ENCODE measurements at places on chromosomes 5 and 9.

- DNase-seq: no peak
Observed at GRCh38 chr5:179323026-179323870, 22.0 kb downstream of the ADAMTS2 start.

- no peak for DNase-seq
Observed at GRCh38 chr9:99244344-99245260, 22.5 kb downstream of the SEC61B start.

GRCh38 chr9:138073808-138074207 lies 196.2 kb downstream of the CACNA1B start:
- DNase-seq: no peak

GRCh38 chr5:10262995-10263394 lies 12.9 kb downstream of the CCT5 start:
- no peak for DNase-seq

DNA sequence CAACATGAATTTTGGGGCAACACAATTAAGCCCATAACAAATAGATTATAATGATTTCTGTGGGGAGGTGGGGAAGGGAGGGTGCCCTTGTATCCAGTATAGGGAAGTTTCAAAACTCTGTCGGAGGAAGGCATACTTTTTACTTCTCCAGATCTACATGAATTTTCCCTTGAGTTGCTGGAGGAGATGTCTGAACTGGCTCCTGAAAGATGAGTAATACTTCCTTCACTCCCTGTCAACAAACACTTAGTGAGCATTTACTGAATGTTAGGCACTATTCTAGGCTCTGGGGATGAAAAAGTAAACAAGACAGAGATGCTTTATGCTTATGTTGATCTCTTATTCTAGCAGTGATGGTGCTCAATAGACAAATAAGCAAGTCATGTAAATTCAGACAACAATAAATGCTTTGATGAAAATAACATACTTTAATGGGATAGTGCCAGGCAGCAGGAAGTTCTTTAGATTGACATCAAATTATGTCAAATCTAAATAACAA lies 197.9 kb upstream of the ANKH start:
- no peak for DNase-seq

- DNase-seq: no peak
Observed at GRCh38 chr9:2655411-2655901, 33.9 kb downstream of the VLDLR start.
